Left renal pelvis (tissue), 4 donors: ENCODE measurements at places on chromosomes 1 and 21. TPM values are rescaled to one million over a fixed set of nuclear protein-coding genes. Genes with fewer than 3 reads are reported as not detected.

DNA sequence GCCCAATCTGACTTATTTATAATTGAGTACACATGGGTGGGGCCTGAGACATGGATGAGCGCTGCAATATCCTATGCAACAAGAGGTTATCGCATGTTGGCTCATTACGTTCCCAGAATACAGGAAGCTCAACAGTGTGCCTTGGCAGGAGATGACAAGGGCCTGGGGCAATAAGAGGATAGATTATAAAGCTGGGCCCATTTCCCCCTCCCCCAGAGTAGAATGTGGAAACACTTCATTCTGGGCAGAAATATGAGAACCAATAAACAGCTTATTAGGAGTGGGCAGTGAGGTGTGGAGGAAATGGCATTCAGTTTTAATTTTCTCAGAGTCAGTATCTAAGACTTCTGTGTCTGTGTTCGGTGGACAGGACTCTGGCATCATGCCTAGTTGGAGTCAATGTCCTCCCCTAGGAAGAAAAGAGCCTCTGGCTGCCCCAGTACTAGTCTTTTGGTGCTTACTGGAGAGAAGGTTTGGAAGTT lies 92.8 kb downstream of the PIK3R3 start:
- no peak for DNase-seq

GRCh38 chr1:151060007-151060656 lies at the start of gene MLLT11:
Gene MLLT11, plus strand, starts transcription at chr1:151060397. Its CDS starts 6,828 bp downstream, at chr1:151067225.
- peak; percentile 80 for DNase-seq

Gene CA6
- polyA plus RNA-seq: 0.12 TPM

- DNase-seq: no peak
Measured at GRCh38 chr1:2046174-2046917, 3.9 kb upstream of the PRKCZ start.

DNA sequence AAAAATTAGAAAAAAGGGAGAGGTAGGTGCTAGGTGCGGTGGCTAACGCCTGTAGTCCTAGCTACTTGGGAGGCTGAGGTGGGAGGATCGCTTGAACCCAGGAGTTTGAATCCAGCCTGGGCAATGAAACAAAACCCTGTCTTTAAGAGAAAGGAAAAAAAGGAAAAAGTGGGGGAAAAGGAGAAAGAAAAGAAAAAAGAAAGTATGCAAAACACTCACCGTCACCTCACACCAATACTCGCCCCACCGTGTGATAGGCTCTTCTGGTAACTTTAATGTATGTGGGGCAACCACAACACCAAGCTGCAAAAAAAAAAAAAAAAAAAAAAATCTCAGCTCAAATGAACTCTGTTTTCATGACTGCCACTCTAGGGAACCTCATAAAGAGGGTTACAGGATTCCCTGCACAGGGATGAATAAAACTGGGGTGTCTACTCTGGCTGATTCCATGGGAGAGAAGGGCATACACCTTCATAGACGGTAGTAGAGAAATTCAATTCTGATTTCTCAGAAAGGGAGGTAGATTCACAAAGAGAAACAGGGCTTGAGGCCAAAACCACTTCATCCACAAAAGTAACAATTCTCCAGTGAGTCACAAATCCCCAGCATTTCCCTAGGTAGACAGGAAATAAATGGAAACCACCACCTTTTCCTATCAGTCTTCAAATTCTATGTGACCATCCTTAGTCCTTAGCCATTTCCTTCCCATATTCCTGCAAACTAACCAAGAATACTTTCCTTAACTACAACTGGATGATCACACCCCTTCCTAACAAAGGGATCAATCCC lies 2.5 kb downstream of the MRPL9 start:
- no peak for DNase-seq

- no peak for DNase-seq
Measured at GRCh38 chr1:100597784-100598183, 59.8 kb downstream of the GPR88 start.

- DNase-seq: no peak
Measured at GRCh38 chr1:165570078-165570477, 26.3 kb downstream of the LRRC52 start.

GRCh38 chr1:226107471-226108460 lies 45.2 kb downstream of the H3-3A start:
- no peak for DNase-seq

DNA sequence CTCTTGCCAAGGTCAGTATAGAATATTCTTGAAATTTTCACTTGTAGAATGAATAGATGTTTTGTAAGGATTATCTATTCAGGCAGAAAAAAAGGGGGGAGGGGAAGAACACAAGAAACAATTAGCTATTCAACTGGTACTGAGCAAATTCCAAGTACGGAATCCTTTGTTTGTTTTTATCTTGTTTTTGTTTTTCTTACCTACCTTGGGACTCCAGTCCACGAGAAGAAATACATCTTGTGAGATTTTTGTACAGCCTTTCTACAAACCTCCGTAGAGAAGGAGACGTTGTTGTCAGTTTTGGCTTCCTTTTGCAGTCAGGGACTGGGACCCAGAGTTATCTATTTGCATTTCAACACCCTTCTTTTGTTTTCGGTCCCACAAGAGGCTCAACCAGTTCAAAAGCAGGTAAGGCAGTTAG lies 36.0 kb downstream of the ZNF281 start:
- DNase-seq: no peak

- no peak for DNase-seq
Measured at GRCh38 chr1:79974659-79975058, 968.1 kb upstream of the ADGRL4 start.

DNA sequence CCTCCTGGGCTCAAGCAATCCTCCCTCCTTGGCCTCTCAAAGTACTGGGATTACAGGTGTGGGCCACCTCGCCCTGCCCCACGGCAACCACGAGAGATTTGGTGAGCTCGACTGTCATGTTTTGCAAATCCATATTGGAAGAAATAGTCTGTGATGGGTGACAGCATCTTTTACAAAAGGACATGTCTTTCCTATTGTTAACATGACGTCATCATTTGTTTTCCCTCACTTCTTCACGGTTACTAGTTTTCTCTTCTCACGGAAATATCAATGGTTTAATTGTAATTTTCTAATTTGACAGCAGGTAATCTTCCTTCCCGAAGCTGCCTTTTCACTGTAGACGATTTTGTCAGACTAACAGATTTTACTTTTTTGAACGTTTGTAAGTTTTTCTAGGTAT lies 110.8 kb upstream of the GREM2 start:
- DNase-seq: no peak

GRCh38 chr1:47635597-47635996 lies 197.8 kb downstream of the FOXD2 start:
- DNase-seq: no peak

Gene GDAP2
- polyA plus RNA-seq: 21.2 TPM

GRCh38 chr1:52862666-52863458 lies 20.3 kb downstream of the ZYG11A start:
- DNase-seq: no peak

GRCh38 chr1:178409541-178409940 lies 87.2 kb downstream of the CLEC20A start:
- DNase-seq: no peak

DNA sequence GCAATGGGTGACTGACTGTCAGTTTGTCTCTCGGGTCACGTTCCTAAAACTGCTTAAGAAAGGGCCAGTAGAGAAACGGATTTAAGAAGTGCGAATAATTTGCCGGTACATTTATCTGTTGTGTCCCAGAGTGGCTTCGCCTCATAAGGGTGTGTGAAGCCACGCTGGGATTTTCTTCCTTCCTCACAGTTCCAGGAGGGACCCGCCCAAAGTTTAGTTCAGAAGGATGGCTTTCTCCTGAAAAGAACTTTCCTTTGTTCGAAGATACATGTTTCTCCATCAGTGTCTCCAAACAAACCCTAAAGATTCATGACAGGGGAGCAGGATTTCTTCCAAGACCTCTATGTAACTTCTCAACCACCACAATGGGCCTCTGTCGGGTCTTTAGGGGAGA lies 49.8 kb downstream of the ADAMTS1 start:
- DNase-seq: no peak

Gene OLIG2
- not detected for polyA plus RNA-seq

- no peak for DNase-seq
Measured at GRCh38 chr1:167423684-167424619, 94.4 kb downstream of the CD247 start.

- no peak for DNase-seq
Measured at GRCh38 chr1:207968521-207969009, 57.6 kb upstream of the CD34 start.

- DNase-seq: no peak
Measured at GRCh38 chr1:160237558-160237957, 24.8 kb downstream of the DCAF8 start.

DNA sequence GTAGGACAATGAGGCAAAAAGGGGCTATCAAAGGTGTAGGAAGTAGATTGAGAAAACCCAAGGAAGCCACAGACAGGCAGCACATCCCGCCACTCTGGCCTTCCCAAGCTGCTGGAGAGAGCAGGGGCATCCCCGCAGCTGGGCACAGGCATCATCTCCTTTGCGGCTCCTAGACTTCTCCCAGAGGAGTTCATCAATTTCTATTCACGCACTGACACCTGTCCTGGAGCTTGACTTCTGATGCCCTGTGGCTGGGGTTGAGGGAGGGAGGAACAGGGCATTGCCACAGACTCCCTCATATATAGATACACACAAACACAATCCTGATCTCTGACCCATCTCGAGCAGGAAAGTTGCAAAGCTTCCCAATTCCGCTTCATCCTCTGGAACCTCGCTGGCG lies 1.9 kb upstream of the TFAP2E start:
- no peak for DNase-seq

- DNase-seq: no peak
Measured at GRCh38 chr1:201191653-201192260, 1.1 kb downstream of the IGFN1 start.

DNA sequence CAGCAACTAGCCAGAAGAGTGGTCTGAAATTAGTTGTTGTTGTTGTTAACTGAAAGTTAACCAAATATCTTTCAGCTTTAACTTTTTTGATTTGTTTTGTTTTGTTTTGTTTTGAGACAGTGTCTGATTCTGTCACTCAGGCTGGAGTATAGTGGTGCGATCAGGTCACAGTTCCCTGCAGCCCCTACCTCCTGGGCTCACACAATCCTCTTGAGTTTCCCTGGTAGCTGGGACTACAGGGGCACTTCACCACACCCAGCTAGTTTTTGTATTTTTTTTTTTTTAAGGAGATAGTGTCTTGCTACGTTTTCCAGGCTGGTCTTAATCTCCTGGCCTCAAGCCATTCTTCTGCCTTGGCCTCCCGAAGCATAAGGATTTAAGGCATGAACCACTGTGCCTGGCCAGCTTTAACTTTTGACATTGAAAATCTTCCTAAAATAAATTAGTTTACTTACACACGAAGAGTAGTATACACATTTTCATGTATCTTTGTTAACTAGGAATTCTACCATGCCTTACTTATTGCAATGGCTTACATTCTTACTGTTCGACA lies 45.0 kb downstream of the GNG12 start:
- no peak for DNase-seq

- DNase-seq: no peak
Measured at GRCh38 chr1:246482805-246483568, 24.1 kb downstream of the SMYD3 start.

- DNase-seq: no peak
Measured at GRCh38 chr1:243924188-243924587, 74.1 kb upstream of the AKT3 start.

- DNase-seq: no peak
Measured at GRCh38 chr1:116194568-116194967, 83.4 kb downstream of the MAB21L3 start.

DNA sequence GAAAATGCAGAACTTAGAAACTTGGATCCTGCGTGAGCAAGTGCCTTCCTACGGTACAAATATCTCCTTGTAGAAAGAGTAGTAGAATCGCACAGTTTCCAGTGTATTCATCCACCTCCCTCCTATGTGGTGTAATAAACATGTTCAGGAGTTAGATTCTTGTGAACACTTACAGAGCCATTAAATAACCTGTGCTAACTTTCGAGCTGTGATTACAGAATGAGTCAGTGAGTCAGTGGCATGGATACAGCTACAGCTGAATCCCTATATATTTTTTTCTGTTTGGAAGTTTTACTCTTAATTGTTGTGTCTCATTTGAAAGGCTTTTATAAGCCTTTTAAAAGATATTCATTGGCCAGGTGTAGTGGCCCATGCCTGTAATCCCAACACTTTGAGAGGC lies 148.7 kb downstream of the EDEM3 start:
- DNase-seq: no peak

DNA sequence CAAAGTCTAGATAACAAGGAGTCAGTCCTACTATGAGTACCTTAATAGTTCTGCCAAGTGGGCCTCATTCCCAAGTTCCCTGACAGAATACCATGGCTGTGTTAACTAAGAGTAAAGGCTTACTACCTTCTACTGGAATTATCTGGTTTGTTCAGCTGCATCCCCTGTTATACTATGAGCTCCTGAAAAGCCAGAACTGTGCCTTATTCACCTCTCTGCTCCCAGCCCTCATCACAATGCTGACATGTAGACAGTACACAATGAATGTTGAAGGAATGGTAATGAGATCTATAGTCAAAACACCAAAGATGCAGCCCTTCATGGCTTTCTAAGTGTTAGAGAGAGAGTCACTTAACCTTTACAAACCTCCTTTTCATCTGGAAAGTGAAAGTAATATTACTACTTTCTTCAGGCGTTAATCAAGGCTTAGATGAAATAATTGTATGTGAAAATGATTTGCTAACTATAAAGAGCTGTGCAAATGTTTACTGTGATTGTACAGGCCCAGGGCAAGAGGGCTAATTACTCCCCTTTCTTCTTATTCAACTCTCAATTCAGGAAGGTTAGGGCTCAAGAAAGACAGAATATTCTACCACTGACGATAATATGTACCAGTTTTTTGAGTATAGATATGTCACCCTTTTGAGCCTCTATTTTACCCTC lies 70.3 kb upstream of the MROH9 start:
- no peak for DNase-seq

GRCh38 chr1:226937940-226938725 lies 2.0 kb upstream of the COQ8A start:
- no peak for DNase-seq

- no peak for DNase-seq
Measured at GRCh38 chr1:169885207-169885606, 8.5 kb downstream of the SCYL3 start.

Gene PGLYRP4
- not detected for polyA plus RNA-seq

DNA sequence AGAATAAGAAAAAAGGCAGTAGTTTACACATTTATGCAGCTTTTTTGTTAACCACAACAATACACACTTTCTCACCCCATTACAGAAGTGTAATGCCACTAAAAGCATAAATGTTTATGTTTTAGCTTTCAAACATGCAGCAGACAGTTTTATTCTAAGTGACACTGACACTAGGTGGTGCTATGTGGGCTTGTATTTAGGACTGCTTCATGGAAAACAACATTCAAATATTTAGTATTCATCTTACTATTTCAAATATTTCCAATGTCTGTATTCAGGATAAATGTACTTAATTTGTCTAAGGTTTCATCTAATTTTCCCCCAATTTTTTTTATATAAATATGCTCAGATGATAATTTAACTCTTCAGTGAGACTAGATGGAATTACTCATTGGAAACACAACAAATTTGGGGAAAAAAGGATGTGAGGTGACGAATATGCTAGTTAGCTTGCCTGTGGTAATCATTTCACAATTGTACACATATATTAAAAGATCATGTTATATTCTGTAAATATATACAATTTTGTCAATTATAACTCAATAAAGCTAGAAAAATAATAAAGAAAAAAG lies 71.4 kb downstream of the USP1 start:
- DNase-seq: no peak
